ENCODE measurements at places on chromosomes 3 and 15. TPM values are rescaled to one million over a fixed set of nuclear protein-coding genes. Genes with fewer than 3 reads are reported as not detected.

SCAPER gene
- 11.7 TPM for total RNA-seq

DNA sequence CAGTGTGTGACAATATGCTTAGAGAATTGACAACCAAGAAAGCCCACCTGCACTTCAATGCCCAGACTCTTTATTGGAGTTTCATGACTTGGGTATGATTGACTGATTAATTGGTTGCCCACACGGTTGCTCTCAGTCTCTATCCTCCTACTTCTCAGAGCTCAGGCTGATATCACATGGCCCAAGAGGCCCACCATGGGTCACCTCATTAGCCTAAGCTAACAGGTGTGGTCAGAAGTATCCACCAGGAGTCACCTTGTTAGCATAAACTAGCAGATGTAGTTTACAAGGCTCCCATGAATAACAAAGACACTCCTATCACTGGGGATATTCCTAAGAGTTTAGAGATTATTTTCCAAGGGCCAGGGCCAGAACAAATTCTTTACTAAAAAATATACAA, 120.2 kb upstream of the MBNL1 start:
- DNase-seq, result no peak

LRTM1 gene
- total RNA-seq, result not detected

DNA sequence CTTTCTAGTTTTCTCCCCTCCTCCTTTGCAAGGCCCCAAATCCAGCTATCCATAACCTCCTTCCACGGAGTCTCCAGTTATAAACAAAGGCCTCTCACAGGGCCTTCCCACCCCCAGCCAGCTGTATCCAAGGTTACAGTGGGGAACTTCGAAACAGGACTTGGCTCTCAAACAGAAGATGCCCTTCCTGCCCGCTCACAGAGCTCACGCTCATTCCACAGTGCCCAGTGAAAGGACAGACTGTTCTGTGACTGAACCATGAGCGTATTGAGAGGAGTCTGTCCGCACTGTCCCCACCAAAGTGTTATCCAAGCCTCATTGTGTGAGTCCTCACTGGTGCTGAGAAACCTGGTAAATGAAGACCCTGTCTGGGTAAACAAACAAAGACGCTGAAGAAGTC, 35.4 kb downstream of the ARHGAP31 start:
- no peak for DNase-seq

GAP43 gene
- not detected for total RNA-seq

PLCH1 gene
- 0.11 TPM for total RNA-seq

- DNase-seq, result no peak
These were observed 146.8 kb downstream of the ADAMTS17 start for GRCh38 chr15:100194996-100195395.

IGSF11 gene
- not detected for total RNA-seq

GRCh38 chr15:48366584-48367312, 35.5 kb downstream of the DUT start:
- DNase-seq, result no peak

GRCh38 chr3:87120881-87121280, 106.2 kb upstream of the CHMP2B start:
- no peak for DNase-seq

OR5K2 gene
- not detected for total RNA-seq

GRCh38 chr3:14631687-14632441, 19.7 kb upstream of the CCDC174 start:
- no peak for DNase-seq
